Stimulated activated CD8-positive, alpha-beta memory T cell treated with anti-CD3 and anti-CD28 coated beads, Interleukin-4, amount 100 ng/mL, for 1 hour (primary cell): ENCODE measurements at places on chromosomes 5 and 9.

GRCh38 chr5:107294211-107294550 is 376.6 kb downstream of the EFNA5 start:
- no peak for DNase-seq

GRCh38 chr9:91834740-91835139 is 115.3 kb downstream of the ROR2 start:
- DNase-seq: no peak

DNA sequence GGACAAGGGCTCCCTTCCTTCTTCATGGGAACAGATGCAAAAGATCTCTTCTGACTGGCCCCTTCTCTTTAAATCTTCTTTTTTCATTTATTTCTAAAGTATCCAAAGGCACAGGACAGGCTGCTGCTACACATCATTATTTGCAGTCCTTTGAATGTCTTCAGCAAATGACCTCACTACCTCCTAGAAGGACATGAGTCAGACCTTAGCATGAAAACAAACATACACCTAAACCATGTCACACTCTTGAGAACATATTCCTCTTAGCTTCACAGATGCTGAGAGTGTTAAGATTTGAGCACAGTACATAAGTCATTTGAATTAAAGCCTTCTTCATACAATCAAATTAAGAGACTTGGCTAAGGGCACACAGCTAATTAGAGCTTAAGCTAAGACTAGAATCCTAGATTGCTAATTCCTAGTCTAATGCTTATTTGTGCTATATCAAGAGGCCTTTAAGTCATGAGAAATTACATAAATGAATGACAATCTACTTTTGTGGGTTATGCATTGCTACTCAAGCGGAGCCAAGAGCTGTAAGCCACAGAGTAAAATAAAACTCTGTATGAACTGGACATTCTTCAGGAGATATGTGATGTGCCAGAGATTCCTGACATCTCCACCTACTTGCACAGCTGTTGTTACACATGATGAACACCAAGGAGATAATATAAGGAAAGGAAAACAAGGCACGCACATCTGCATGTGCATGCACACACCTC is 109.1 kb upstream of the PTGER4 start:
- no peak for DNase-seq

- DNase-seq: no peak
Measured at GRCh38 chr5:75286211-75286773, 49.6 kb upstream of the ANKRD31 start.

DNA sequence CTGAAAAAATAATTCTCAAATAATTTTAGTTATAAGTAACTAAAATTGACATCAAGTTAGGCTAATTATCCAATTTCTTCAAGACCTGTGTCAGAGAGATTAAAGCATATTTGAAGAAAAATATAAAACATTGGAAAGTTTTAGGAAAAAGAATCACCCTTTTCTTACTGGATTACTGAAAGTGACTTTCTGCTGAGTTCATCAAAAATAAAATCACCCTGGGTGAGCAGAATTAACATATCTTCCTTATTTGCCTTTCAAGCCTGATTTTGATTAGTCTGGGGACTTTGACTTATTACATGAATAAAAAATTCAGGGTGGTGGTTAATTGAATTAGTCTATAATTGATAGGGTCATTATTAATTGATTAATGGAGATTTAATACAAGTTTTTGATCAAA is 252.3 kb upstream of the HAPLN1 start:
- DNase-seq: no peak

GRCh38 chr9:105144841-105145240 is 99.6 kb upstream of the SLC44A1 start:
- no peak for DNase-seq

GRCh38 chr5:141753971-141754713 is 72.1 kb upstream of the ARAP3 start:
- DNase-seq: no peak

GRCh38 chr9:98031169-98031568 is 25.4 kb upstream of the NANS start:
- no peak for DNase-seq

GRCh38 chr9:100417815-100418214 is 9.1 kb upstream of the MSANTD3 start:
- no peak for DNase-seq

DNA sequence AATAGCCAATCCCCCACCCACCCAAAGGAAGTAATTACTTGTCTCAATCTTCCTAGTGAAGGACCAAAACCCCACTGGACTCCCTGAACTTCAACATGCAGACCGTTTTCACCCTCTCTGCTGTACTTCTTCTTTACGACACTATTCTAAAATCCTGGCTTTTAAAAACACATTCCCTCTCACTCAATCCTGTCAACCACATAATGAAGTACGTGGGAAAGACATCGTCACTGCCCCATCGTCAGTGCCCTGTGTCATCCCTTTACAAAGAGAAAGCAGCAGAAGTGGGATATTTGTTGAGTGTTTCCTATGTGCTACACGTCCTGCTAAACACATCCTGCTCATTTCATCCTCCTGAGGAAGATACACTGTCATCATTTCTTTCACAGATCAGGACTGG is 54.2 kb downstream of the MAPKAP1 start:
- DNase-seq: no peak

- DNase-seq: no peak
Measured at GRCh38 chr9:108479989-108480652, 375.7 kb downstream of the ACTL7B start.

DNA sequence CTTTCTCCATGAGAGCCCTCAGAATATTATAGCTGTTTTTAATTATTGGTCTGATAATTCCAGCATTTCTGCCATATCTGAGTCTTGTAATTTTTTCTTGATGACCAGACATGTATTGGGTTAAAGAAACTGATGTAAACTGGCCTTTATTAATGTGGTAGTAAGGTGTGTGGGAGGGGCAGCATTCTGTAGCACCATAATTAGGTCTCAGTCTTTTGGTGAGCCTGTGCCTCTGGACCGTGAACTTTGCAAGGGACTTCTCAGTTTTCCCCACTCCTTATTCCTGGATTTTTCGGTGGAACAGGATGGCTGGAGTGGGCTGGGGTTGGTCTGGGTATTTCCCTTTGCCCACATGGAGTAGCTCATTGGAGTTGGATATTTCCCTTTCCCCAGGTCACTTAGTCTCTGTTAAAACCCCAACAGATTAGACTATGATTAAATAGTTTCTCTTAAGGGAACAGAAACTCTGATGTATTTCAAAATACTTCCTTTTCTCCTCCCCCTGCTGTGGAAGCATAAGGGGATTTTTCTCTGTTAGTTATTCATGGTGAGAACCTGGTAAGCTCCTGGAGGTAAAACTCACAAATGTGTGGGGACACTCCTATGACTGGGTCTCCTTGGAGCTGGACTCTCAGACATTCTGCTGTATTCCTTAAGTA is 52.4 kb downstream of the FSD1L start:
- no peak for DNase-seq

DNA sequence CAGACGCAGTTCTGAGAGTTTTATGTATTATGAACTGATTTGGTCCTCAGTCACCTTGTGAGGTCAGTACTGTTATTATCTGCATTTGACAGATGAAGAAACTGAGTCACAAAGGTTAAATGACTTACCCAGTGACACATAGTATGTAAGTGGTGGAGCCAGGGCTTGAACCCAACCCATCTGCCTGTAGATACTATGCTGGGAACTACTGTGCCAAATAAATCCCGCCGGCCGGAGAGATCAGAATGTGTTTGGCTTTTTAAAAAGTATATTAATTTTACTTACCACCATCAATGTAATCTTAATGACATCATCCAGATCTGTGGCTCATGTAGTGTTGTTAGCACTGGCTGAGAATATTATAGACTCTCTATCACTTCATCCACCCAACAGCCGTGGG is 80.8 kb downstream of the ZNF618 start:
- DNase-seq: no peak

GRCh38 chr5:135169753-135170152 is 135.7 kb upstream of the PITX1 start:
- no peak for DNase-seq

DNA sequence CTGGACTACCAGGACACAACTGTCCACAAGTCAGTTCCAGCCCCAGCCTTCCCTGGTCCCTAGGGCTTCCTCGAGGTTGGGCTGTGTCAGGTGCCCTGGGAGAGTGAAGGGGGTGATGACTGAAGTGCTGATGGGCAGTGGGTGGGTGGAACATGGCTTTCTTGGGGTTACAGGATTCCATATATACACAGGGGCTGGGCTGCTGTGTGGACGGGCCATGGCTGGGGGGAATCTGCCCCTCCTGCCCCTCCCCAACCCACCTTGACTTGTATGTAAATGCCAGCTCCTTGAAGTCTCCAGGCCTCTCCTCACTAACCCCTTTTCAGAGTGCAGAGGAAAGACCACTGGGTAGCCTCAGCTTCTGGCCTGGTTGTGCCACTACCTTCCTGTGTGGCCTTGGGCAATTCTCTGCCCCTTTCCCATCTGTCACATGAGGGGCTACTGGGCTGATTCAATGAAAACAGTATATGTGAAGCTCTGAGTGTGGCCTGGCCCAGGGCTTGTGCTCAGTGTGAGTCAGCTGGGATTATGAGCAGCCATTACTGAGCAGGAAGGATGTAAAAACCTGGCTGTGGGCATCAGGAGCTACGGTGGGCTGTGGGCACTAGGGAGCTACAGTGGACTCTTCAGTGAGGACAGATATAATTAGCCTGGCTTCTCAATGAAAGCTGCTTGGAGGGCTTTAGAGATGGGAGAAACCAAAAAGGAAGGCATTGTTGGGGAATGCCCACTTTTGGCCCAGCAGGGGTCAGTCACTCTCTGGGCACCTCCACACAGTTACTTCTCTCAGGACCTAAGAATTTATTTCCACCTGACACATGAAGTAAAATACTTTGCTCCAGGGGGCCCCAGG is 23.3 kb downstream of the PITX1 start:
- DNase-seq: no peak

GRCh38 chr9:68951879-68952659 is 61.8 kb downstream of the PRKACG start:
- no peak for DNase-seq

- DNase-seq: no peak
Measured at GRCh38 chr5:4418084-4418483, 722.0 kb upstream of the ADAMTS16 start.

DNA sequence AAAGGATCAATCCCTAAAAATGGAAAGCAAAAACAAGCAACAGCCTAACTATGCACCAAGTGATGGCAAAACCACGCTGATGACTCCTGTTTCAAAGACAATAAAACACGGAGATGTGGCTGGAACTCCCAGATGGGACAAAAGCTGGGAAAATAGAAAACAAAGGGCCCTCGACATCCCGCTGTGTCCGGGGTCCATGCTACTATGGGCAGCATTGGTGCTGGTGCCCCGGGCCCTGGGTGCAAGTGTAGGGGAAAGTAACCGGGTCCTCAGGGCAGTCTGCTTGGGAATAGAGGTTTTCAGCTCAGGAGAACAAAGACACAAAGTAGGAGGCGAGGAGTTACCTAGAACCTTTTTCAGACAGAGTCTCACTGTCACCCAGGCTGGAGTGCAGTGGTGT is 46.1 kb downstream of the MRPL36 start:
- DNase-seq: no peak

GRCh38 chr5:134846641-134846960 is 833 bp downstream of the C5orf24 start:
- DNase-seq: no peak

- no peak for DNase-seq
Measured at GRCh38 chr5:170287532-170287931, 10.0 kb downstream of the LCP2 start.

GRCh38 chr5:68137511-68138140 is 77.9 kb upstream of the PIK3R1 start:
- DNase-seq: no peak

DNA sequence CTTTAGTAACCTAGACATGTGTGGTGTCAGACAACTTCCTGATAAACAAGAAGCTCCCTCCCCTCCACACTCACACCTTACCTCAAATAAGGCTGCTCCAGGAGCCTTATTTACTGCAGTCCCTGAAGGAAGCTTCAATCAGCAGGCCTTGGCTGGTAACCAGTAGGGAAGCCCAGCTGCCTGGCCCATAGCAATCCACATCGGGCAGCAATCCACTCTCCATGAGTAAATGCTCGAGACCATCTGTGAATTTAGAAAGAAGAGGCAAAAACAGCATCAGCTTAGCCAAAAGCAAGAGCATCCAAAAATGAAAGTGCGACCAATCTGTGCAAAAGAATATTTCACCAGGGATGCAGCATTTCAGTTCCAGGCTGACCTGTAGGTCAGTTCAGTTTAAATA is 213.3 kb upstream of the TUSC1 start:
- DNase-seq: no peak

DNA sequence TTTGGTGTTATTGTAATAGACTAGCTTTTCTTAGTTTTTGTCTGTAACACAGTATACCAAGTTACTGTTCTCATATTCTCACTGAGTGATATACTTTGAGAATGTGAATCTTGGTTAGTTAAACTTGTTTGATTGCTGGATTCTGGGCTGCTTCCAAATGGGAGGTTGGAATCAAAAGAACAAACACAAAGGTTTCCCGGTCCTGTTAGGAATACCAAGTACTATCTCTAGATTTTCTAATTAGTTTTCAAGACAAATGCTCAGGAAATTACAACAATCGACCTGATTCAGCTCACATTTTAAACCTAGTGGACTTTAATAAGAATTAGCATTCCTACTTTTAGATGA is 244.3 kb downstream of the CSNK1G3 start:
- DNase-seq: no peak

GRCh38 chr9:132168347-132168746 is 6.5 kb downstream of the NTNG2 start:
- no peak for DNase-seq

DNA sequence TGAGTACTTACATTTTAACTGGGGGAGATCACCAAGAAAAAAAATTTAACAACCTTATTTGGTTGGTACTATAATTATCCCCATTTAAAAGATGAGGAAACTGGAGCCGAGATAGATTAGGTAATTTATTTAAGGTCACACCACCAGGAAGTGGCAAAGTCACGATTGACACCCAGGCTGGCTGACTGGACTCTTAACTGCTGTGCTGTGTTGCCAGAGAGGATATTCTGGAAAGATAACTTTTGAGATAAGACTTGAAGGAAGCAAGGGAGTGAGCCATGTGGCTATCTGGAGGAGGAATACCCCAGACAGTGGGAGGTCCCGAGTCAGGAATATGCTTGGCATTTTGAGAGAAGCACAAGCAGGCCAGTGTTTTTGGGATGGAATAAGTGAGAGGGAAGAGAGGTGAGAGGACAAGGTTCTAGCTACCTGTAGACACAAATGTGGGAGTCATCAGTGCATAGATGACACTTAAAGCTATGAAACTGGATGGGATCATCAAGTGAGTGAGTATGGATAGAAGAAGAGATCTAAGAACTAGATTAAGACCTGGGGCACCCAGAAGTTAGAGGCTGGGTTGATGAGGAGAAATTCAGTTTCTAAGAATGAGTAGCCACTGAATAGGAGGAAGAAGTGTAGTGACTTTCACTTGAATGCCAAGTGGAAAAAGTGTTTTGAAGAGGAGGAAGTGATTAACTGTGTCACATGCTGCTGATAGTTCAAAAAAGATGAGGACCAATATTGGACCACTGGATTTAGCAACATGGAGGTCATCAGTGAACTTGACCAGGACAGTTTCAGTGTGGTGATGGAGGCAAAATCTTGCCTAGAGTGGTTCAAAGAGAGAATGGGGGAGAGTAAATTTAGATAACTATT is 25.6 kb downstream of the PDE8B start:
- DNase-seq: no peak
